ENCODE measurements at places on chromosomes 4 and X.

GRCh38 chr4:85828027-85828890 lies 353.3 kb downstream of the ARHGAP24 start:
- DNase-seq, result no peak

DNA sequence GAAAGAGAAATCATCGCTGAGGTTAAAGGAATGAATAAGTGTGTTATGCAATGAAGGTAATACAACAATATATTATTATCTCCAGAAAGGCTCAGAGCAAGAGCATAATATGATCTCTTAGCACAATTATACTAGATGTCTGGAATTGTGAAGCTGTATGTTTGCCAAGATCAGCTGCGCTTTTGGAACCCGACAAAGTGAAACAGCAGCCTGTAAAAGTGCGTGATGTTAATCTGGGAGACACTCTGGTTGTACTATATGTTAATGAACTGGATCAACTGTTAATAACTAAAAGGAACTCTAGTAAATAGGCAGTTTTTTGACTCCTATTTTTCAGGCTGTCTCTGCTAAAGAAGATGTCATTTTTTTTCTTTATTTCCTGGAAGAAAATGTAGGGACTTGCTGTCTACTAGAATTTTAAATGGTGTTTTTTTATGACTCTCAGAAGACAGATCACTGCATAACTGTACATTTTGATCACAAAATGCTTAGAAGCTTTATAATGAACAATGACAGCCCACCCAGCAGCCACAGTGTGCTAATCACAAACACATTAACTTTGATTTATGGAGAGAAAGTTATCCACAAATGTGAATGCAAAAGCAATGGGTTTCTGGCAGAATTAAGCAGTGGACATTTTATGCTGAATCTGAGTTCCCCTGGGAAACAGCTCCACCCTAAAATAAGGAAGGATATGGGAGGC lies 50.2 kb downstream of the UGT2B28 start:
- no peak for DNase-seq

GRCh38 chr4:1061760-1062159 lies 50.3 kb downstream of the FGFRL1 start:
- no peak for DNase-seq

- no peak for DNase-seq
Measured at GRCh38 chr4:81454948-81455347, 16.8 kb downstream of the RASGEF1B start.

- DNase-seq, result no peak
Measured at GRCh38 chrX:107484002-107484726, 34.7 kb downstream of the FRMPD3 start.

- DNase-seq, result no peak
Measured at GRCh38 chr4:164648151-164648848, 105.6 kb upstream of the SMIM31 start.

DNA sequence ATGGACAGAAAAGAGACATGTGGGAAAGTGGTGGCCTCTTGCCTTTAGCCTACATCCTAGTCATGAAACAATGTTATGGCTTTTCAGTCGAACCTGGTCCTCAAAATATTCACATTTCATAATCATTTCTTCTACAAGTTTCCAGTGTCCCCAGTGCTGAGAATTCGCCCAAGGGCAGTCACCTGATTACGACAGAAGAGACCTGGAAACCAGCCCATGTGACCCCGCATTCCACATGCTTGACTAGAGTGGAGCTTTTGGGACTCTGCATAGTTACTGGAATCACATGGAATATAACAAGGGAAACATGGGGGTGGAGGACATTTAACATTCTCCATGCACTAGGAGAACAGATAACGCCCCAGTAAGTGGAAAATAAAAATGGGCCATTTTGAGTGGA lies 100.1 kb downstream of the PPARGC1A start:
- no peak for DNase-seq

DNA sequence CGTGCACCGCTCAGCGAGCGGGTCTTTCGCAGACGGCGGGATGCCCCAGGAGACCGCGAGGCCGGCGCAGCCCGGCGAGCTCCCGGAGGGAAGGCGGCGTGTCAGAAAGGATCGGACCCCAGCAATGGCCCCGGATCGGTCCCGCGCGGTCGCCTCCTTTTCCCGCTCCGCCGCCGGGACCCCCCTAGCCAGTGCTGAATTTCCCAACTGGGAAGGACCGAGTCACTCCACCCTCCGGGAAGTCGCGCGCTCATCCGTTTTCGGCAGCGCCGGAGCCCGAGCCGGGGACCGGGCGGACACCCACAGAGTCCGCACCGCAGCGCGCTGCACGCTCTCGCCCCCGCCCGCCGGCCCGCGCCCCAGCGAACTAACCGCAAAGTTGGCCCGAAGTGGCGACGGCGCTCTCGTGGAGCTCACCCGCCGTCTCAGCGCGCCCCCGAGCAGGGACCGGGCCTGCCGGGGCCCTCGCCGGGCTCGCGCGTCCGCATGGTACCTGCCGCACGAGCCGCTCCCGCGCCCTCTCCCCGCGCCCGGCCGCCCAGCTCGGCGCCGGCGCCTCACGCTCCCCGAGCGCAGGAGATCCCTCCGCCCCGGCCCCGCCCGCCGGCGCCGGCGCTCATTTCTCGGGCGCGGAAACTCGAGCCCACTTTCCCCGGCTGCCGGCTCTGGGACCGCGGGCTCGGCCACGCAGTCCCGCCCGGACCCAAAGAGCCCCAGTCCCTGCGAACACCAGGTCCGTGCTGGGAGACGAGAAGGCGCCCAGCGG lies at the start of gene FAT1:
Gene FAT1 (minus strand): TSS at position 565 of the 766 bp plus-strand sequence. CDS start 14,029 bp downstream, outside the sequence.
- no peak for DNase-seq

DNA sequence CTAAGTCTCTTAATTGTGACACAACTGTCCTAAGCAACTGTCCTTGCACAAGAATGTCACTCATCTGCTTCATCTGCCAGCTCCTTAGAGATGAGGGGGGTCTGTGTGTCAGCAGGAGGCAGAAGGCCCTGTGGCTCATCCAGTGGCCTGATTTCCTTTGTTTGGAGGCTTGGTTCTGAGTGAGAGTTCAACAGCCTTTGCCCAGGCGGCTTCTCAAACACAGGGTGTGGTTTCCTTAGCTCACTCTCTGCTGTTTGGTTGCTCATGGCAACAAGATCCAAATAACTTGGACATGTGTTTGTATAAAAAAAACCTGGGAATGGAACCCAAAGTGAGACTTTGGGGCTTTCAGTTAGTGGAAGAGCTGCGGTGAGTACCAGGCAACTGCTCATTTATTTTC lies 46.6 kb downstream of the MAP7D3 start:
- DNase-seq, result no peak

- peak; percentile 5 for DNase-seq
Measured at GRCh38 chr4:128517739-128518510, 230.3 kb upstream of the PGRMC2 start.

DNA sequence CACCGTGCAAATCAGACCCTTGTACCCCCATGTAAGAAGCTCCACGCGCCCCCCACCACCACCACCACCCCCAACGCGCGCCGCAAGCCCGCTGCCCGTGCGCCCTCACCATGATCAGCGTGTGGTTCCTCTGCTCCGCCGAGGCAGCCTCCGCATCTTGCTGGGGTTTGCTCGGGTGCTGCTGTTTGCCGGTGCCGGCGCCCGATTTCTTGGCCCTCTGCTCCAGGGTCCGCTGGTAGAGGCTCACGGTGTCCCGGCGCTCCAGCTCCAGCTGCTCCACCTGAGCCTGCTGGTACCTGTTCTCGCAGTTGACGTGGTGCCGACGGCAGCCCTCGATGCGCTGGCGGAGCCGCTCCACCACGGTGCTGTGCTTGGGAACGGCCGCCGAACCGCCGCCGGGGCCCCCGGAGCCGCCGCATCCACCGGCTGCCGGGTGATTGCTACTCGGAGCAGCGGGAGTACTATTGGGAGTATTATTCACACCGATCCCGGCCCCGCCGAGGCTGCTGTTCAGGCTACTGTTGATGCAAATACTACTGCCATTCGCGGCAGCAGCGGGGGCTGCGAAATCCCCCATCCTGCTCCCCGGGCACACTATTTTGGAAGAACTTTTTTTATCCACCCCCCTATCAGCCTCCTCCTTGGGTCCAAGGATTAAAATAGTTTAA lies 1.1 kb downstream of the MAML3 start:
- DNase-seq, result no peak

GRCh38 chrX:50407976-50408375 lies 62.6 kb downstream of the DGKK start:
- DNase-seq, result no peak

DNA sequence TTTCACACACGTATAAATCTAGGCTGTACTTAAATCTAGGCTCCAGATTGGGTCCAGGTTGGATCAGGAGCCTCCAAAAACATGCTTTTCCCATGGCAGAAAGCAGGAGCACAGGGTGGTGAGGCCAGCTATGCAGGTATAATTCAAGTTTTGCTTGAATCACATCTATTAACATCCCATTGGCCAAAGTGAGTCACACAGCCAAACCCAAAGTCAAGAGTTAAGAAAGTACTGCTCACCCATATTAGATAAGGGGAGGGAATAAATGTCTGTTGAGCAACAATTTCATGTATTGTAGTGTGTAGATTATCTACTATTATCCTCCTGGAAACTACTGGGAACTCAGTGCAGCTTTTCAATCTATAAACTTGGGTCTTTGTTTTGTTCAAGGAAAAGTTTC lies 12.8 kb downstream of the SUPT20HL2 start:
- DNase-seq, result no peak

- DNase-seq, result no peak
Measured at GRCh38 chr4:151942971-151943370, 182.2 kb upstream of the GATB start.

DNA sequence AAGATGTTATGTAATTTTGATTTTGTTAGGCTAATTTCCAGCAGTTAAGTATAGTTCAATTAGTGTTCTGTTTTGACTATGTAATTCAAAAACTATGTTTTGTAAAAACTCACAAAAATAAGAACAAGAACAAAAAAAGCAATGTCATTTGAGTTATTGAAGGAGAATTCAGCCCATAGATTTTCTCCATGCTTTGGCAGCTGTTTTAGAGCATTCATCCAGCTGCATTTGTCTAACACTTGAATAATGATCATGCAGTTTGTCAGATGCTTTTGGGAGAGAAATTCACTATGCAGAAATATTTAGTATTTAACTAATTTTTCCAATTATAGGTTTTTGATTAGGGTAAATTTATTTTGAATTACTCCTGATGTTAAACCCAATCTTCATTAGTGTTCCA lies 14.2 kb downstream of the CPE start:
- no peak for DNase-seq

DNA sequence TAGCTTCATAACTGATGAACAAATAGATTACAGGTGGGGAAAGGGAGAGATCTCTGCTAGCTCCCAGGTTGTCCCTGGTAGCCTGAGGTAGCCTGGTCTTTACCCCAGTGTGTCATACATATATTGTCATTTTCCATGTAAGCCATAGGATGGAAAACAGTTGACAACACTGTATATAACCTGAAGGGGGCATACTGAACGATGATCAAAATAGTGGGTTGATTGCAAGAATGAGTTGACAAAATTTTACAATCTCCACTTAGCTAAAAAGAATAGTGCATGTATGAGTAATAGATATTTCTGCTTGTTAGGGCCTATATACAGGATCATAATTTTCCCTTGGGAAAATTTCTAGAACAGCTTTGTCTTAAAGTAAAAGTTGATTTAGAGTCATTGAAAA lies 304.1 kb upstream of the HAND2 start:
- no peak for DNase-seq

- DNase-seq, result no peak
Measured at GRCh38 chr4:98706200-98706813, 47.9 kb upstream of the TSPAN5 start.
